ENCODE measurements at places on chromosomes 7 and 10.

- DNase-seq: no peak
Measured at GRCh38 chr10:10787586-10787985, 230.1 kb upstream of the CELF2 start.

DNA sequence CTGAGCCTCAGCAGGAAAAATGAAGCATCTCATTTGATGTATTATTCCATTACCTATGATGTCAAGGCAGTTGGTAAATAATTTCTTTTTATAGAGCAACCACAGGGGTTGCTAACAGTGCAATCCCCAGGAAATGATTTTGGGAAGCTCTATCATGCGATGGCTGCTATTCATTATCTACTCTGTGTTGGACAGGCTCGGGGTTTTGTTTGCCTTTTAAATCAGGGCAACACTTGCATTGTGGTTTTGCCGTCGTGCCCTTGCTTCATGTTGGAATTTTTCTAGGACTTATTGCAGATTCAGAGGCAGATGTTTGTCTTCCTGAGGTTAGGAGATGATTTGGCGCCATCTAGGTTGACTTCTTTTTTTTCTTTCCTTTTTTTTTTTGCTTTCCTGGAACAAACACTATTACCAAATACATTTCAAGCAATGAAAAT lies 128.4 kb downstream of the BICC1 start:
- DNase-seq: peak; percentile 59

DNA sequence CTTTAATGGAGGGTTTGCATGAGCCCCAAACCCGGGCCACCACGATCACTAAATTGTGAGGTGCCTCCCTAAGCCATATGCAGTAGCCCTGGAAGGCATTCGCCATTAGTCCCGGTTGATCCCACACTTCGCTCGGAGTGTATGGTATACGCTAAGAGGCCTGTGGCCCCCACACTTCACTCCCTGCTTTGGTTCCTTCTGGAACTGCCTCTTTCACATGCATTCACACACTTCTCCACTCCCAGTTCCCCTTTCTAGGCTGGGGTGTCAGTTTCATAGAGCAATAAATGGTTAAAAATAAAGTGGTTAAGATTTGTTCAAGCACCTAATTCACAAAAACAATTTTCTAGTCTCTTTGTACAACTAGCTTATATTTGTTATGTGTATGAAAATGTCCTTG lies 212.1 kb upstream of the KCND2 start:
- peak; percentile 22 for DNase-seq

GRCh38 chr7:39607865-39608264 lies 15.5 kb upstream of the RALA start:
- no peak for DNase-seq

DNA sequence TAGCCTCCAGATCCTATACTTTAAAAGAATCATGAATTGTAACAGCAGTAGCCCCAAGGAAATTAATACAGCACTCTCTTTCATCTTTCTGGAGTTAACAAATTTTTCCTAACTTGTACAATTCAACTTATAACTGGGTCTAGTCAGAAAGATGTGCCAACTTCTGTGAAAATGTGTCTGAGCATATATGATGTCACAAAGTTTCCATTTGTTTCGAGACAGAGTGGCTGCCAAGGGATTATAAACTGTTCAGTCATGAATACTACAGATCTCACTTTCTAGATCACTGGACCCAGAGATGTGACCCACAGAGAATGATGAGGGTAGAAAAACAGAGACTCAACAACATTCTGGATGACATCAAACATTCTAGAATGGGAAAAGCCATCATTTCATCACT lies 249.2 kb upstream of the PHF14 start:
- DNase-seq: no peak

DNA sequence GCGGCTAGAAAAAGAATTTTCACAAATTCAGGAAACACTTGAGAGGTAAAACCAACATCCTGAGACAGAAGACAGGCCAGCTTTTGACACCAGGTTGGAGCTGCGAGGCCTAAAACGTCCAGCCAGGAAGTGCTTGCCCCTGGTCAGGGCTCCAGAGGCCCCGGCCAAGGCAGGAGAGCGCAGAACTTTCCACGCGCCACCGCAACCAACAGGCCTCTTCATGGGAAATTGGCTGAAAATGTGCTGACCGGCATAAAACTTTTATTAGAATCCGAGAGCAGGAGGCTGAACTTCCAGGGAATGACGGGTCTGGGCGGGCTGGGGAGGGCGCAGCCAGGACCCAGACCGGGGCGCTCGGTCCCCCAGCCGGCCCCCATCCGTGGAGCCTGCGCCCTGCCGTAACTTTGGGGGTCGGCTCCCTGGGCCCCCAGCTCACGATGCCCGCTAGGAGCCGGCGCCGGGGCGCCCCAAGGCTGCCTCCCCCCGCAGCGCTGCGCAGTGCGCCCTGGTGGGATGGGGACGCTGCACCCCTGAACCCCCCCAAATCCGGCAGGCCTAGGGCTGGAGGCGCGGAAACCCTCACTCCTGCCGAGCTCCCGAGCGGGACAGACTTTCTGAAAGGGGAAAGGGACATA lies 414.0 kb upstream of the MKI67 start:
- no peak for DNase-seq

GRCh38 chr7:147321504-147321903 lies 1204.9 kb downstream of the CNTNAP2 start:
- DNase-seq: no peak

DNA sequence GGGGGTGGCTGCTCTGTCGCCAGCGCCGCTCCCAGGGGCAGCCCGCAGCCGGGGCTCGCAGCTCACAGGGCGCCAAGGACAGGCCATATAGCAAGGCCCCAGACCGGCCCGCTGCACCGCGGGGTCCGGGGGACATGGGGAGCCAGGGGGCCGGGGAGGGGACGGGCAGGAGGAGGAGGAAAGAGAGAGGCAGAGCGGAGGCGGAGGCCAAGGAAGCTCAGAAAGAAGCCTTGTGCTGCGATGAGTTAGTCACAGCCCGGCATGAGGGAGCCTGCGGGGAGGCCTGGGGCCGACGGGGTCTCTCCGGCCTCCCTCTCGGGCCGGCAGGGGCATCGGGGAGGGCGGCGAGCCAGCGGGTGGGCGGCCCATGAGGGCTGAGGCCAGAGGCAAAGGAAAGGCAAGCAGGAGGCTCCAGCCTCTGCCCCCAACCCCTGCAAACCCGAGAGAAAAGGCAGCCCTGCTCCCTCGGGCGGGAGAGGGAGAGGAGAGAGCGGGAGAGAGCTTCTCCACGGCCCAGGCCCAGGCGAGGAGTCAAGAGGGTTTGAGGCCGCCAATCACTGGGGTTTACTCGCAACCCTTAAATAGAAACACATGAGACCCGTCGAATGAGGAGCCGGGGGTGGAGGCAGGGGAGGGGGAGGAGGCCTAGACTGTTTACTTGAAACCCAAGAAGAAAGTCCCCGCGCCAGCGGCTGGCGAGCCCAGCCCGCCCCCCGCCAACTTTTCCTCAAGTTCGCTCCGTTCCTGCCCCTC lies 167.9 kb downstream of the NEURL1 start:
- peak; percentile 84 for DNase-seq

GRCh38 chr7:43787771-43788170 lies 29.3 kb downstream of the BLVRA start:
- DNase-seq: no peak

GRCh38 chr7:92647652-92648051 lies 57.5 kb upstream of the FAM133B start:
- no peak for DNase-seq

DNA sequence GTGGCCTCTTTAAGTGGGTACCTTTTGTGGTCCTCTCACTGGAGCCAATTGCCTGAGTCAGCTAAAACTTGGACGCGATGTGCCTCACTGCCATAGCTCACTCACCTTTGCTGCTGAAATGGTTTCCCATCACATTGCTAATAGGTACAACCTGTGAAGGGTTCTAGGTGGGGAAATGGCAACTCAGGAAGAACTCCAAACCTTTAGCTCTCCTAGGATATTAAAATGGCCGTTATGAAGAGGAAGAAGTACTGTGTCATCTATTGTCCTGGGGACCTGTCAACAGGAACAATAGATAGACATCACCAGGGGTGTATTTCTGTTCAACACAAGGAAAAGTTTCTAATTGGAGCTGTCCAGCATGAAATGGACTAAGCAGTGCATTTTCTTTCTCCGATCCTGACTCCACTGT lies 1.2 kb upstream of the ZNF655 start:
- peak; percentile 15 for DNase-seq

DNA sequence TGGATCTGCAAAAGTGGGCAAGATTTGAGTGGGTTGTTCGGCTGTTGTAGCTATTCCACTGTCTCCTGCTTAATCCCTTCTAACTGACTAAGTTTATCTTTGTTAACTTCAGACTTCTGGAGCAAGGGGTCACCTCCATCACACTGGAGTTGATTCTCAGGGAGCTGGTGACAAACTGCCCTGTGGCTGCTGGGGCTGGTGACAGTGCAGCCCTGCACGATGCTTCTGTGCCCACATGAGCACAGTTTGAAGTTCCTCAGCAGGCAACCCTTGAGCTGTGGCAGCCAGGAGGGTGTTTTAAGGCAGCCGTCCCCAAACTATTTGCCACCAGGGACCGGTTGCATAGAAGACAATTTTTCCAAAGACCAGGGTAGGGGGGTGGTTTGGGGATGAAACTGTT lies 40.5 kb downstream of the ADRB1 start:
- DNase-seq: no peak

GRCh38 chr7:158842486-158842885 lies 13.2 kb upstream of the ESYT2 start:
- DNase-seq: no peak

GRCh38 chr7:5631152-5631551 lies 150.3 kb downstream of the RNF216 start:
- no peak for DNase-seq

DNA sequence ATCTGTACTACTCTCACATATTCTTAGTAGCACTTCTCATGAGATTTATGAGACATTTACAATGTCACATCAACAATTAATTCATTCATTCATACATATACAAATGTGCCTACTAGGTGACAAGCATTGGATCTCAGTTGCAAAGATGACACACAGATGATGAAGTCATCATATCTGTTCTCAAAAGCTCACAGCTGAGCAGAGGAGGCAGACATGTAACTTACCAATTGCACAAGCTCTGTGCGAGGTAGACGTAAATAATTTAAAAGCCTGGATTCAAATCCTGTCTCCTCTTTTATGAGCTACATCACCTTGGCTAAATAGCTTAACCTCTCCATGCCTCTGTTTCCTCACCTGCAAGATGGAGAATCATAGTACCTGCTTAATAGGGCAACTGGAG lies 109.4 kb upstream of the FAM133B start:
- DNase-seq: no peak

GRCh38 chr7:374706-375311 lies 84.8 kb downstream of the FOXL3 start:
- DNase-seq: no peak

- no peak for DNase-seq
Measured at GRCh38 chr7:23653942-23654341, 26.1 kb upstream of the FAM221A start.

- no peak for DNase-seq
Measured at GRCh38 chr10:130140425-130140824, 4.2 kb downstream of the GLRX3 start.

GRCh38 chr7:3464900-3465622 lies 164.0 kb downstream of the SDK1 start:
- no peak for DNase-seq

- DNase-seq: no peak
Measured at GRCh38 chr10:126892226-126893175, 12.7 kb upstream of the DOCK1 start.

DNA sequence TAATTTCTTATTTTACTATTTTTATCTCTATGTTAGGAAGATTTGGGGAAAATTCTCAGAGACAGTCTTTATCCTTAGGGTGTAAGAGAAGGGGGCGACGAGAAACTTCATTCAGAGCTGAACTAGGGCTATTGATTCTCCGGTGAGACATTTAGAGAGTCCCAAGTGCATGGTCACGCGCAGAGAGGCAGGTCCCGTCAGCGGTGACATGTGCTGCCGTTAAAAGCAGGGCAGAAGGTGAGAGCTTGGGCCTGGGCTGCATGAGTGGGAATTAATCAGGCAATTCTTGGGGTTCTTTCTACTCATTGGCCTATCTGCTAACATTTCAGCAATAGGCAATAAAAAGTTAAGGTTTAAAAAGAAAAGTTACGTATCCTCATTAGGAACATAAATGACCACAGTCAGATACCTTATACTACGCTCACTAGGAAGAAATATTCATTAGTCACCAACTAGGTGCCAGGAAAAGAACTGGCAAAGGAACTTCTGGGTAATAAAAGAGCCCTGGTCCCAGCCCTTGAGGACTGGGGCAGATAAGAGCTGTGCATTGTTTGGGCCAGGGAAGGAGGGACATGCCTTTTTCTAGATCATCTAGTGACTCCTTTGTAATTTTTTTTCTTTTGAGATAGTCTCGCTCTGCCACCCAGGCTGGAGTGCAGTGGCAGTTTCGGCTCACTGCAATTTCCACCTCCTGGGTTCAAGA lies 21.2 kb downstream of the PRKCQ start:
- no peak for DNase-seq

- no peak for DNase-seq
Measured at GRCh38 chr10:69415049-69415448, 1.7 kb downstream of the TACR2 start.

- no peak for DNase-seq
Measured at GRCh38 chr10:130432850-130433249, 296.7 kb downstream of the GLRX3 start.

DNA sequence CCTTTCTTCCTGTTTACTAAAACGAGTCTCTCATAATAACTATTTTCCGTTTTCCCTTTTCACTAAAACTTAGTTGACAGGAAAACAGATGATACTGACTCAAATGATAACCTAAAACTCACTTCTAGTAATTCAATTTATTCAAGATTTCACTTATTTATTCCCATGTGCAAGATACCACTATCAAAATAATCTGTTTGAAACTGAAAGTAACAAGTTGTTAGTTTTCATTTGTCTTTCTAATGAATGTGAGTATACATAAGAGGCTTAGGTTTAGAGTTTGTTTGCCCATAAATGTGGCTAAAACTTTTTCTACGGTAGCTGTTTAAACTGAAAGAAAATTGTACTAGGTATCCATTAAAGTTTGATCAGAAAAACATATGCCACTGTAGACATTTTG lies 314.9 kb upstream of the STEAP1 start:
- no peak for DNase-seq

GRCh38 chr7:79272938-79273337 lies 180.5 kb downstream of the MAGI2 start:
- no peak for DNase-seq

- DNase-seq: no peak
Measured at GRCh38 chr7:1811850-1812508, 141.9 kb downstream of the ELFN1 start.

DNA sequence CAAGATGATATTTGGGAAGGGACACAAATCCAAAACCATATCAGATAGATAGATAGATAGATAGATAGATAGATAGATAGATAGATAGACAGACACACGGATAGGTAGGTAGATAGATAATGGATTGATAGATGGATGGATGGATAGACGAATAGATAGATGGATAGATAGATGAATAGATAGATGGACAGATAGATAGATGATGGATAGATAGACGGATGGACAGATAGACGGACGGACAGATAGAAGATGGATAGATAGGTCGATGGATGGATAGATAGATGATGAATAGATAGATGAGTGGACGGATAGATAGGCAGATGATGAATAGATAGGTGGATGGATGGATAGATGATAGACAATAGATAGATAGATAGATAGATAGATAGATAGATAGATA lies 39.8 kb downstream of the NPTX2 start:
- DNase-seq: no peak

All from Kasumi-1 (cell line).